Activated T-helper 2 cell treated with anti-CD3 and anti-CD28 coated beads, Interferon-gamma antibody, Interleukin-2, Interleukin-4, amounts not matched to agents 10 μg/mL and 5 μg/mL and 100 μg/mL, durations not matched to agents 14 hours and 24 hours and 36 hours (primary cell): ENCODE measurements at places on chromosomes 6 and 20.

- peak; percentile 62 for DNase-seq
Observed at GRCh38 chr20:31674895-31675827, 37.4 kb downstream of the COX4I2 start.

GRCh38 chr6:30061858-30062458 is 893 bp downstream of the POLR1H start:
- DNase-seq, result no peak

DNA sequence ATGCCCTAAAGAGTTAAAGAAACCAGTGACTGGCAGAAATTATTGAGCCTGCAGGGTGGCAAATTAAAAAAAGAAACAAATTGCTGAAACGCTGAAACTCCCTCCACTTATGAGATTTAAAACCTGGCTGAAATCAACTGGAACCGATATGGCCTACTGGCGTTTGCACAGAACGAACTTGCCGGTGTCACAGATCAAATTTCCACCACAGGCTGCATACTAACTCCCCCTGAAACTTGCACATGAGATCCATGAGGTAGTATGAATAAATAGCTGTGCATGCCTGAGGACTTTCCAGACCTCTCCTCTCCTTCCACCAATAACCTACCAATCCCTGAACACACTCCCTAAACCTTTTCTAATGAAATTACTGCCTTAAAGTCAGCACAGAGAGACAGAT is 150.4 kb downstream of the RNGTT start:
- no peak for DNase-seq

GRCh38 chr20:21398109-21399004 is 1.0 kb upstream of the NKX2-4 start:
- no peak for DNase-seq

- no peak for DNase-seq
Observed at GRCh38 chr6:15362274-15363160, 116.6 kb downstream of the JARID2 start.

GRCh38 chr6:150510576-150510975 is 89.1 kb upstream of the PLEKHG1 start:
- DNase-seq, result no peak

- no peak for DNase-seq
Observed at GRCh38 chr6:129635396-129636130, 74.4 kb downstream of the ARHGAP18 start.

DNA sequence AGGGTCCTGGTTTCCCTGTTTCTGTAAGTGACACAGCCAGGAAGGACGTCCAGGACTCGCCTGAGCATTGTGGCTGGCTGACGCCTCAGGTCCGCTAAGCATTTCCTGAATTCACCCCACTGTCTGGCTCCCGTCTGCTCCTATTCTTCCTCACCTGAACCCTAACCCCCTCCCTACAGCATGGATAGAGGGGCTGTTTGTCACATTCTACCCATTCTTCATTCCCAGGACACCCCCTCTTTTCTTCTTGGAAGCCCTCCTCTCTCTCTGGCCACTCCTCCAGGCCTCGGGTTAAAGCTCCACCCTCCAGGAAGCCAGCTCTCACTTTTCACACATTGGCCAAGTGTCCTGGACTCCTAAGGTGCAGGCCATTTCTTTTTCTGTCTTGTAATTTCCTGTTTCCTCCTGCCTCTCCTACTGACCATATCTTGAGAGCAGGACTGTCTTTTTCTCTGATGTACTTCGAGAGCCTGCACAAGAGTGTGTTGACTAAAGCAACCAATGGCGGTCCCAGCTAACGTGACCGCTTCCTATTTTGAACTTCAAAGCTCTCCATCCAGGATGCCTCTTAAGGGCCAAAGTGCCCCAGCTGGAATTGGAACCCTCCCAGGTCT is 24.2 kb upstream of the MYMX start:
- DNase-seq, result no peak

- no peak for DNase-seq
Observed at GRCh38 chr6:63441266-63441956, 121.6 kb upstream of the LGSN start.

- no peak for DNase-seq
Observed at GRCh38 chr6:118529756-118530155, 18.3 kb upstream of the PLN start.

GRCh38 chr20:41183391-41183790 is 46.0 kb downstream of the PLCG1 start:
- DNase-seq, result no peak

GRCh38 chr20:16485401-16485800 is 87.8 kb downstream of the KIF16B start:
- no peak for DNase-seq

DNA sequence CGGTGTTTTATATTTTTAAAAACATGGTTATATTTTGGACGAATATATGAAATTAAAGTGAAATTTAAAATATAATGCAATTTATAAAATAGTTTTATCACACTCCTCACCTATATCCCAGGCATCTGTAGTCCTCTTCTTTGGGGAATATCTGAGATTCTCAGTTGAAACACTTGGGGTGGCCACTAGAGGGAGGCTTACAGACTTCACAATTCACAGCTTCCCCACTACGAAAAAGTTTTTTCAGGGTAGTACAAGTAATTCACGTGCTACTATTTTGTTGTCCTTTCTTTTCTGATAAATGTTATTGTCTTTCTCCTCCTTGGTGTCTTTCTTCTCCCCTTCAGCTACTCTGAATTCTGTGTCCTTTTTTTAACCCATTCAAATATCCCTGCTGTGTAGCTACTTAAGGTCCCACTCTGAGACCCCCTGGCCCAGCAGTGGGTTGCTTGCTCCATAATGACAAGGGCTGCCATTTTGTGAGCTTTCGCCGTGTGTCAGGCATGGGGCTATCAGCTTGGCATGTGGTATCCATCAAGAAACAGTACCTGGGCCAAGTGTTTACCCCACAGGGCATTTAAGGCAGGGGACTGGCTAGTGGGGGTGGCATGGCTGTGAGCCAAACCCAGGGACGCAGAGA is 43.6 kb upstream of the PHACTR3 start:
- DNase-seq, result no peak

- no peak for DNase-seq
Observed at GRCh38 chr6:14981960-14982359, 263.9 kb upstream of the JARID2 start.

DNA sequence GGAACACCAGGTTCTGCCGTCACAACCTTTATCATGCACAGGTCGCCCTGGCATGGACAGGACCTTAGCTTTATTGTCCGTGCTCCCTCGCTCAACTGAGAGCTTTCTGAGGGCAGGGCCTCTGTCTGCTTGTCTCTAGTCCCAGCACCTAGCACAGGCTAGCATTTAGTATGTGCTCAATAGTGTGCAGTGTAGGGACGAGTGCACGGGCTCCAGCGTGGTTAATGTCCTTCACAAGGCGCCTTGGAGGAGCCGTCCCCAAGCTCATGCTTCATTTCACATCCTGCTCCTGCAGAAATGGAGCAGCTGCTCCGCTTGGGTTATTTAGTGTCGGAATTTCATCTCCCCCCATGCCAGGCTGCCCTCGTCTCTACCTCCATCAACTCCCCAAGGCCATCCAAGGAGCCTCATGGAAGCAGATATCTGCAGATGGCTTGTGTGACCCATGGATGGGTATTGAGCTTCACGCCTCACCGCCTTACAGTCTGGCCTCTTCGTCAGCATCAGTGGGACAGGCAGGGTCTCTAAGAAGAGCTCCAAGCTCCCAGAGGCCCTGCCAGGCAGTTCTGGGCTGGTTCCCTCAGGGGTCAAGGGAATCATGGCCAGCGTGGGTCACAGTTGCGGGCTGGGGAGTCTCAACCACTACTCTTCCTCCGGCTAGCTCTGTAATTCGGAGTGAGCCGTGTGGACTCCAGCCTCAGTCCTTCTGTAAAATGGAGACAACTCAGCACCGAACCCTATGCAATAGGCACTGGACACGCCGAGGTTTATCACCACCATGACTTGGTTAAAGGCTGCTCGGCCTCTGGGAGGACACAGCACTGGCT is 60.8 kb upstream of the APCDD1L start:
- no peak for DNase-seq

- DNase-seq, result no peak
Observed at GRCh38 chr6:6712449-6713403, 124.2 kb downstream of the LY86 start.

GRCh38 chr6:145063091-145063490 is 672.2 kb downstream of the EPM2A start:
- no peak for DNase-seq

GRCh38 chr6:169141671-169142537 is 111.7 kb downstream of the THBS2 start:
- no peak for DNase-seq

GRCh38 chr6:63685446-63686379 is 50.1 kb downstream of the PHF3 start:
- no peak for DNase-seq

DNA sequence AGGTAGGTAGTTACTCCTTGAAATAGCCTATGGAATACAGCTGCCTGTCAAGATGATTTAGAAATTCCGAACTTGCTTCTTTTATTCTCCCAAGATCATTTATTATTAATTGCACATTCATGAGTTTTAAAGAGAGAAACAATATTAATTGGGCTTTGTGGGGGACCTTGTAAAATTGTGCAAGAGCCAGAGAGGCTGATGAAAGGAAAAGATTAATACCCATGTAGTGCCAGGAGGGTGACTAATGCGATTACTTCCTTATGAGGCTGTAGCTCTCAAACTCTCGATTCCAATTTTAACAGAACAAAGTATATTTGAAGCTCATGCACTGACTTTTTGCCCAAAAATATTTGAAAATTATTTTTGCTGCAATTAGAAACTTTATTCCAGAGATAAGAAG is 423.8 kb upstream of the ID4 start:
- DNase-seq, result no peak

DNA sequence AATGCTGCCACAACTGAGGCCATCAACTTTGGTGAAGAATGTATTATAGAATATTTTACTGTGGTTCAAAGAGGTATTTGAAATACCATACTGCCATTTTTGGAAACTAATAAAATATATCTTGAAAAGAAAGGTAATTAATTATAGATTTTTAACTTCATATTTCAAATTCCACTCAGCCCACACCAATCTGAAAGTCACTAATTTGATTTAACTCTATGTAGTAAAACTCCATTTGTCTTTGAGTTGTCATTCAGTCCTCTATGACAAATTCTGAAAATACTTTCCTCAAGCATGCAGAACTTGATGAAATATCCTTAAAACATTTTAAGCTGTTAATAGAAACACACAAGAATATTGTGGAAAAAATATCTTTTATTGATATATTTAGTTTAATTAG is 1196.7 kb upstream of the CITED2 start:
- DNase-seq, result no peak

DNA sequence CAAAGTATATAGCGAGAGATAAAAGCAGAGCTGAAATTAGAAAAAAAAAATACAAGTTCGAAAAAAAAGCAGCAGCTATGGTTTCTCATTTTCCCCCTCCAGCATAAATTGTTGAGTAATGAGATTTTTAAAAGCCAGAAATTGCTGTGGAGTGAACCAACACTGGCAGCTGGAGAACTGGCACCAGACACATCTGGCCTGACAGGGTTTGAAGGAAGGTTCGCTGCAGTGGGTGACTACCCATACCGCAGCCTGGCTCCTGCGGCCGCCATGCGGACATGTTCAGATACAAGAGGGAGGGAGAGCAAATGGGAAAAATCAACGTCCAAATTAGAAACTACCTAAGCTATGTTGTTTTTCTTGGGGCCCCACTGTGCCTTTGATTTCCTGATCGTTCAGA is 3.3 kb downstream of the APCDD1L start:
- no peak for DNase-seq

DNA sequence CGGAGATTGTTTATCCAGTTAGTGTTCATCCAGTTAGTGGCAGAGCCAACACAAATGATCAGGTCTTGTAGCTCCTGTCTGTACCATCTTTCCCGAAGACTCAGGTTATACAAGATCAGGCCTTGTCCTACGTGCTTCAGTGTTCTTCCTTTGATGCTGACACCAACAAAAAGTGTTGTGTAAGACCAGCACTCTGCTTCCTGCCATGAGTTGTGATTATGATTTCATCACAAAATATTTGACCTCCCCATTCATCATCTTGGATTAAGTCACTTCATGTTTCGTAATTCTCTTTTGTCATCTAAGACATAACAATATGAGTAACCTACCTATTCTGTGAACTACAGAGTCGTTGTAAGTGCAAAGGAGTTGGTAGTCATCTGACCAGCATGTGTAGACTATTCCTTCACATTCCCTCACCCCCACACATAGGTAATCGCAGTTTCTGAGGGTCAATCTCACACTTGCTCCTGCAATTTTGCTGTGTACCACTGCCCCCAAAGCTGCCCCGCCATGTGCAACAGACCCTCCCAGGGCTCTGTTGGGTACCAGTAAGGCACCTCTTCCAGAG is 135.6 kb upstream of the SLC22A23 start:
- DNase-seq, result no peak

DNA sequence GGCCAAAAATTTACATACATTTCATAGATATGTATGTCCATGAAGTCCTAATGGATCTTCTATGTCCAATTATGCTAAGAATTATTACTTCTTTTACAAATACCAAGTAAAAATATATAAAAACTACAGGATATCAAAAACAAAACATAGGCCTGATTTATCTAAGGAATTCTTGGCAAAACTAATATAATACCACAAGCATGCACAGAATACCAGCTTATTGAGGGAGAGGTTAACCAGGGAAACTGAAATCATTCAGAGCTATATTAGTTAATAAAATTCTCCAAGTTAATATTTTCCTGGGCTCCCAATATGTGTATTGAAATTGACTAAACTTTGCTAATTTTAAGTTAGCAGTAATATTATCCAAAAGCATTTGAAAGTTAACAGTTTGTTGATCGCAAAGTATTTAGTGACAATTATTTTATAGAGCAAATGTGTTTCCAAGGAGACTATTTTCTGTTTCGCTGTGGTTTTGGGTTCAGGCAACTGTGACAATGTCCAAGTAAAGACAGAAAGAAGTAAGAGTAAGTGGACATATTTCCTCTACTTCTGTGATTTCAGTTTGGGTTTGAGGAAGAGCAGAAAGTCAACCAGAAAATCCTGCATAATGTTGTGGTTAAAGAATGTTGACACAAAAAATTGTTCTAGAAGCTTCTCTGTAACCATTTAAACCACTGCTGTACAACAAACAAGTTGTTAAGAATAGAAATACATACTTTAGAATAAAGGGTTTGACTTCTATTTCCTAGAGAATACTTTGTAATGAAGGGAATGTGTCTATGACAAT is 167.4 kb downstream of the COL21A1 start:
- no peak for DNase-seq

DNA sequence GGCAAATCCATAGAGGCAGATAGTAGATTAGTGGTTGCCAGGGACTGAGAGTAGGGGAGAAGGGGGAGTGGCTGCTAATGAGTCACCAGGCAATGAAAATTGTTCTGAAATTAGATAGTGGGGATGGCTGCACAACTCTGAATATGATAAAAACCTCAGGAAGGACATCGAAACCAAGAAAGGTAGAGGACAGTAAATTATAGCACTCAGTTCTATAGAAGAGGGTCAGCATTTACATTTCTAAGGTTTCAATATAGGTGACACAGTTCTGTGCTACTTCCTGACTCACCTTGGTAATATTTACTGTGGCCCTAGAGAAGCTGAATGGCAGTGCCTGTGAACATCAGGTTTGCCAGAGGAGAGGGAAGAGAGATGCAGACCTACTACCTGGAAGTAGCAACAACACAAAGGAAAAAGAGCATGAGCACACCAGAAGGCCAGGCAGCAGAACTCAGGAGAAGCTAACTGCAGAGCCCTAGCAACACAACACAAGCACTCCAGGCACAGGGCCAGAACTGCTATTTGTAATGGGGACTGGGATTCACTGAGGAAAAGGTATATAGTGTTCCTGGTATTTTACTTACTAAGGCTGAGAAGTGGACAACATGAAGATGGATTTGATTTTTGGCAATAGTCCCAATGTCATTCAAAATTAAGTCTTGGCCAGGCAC is 75.9 kb downstream of the PLCG1 start:
- DNase-seq, result no peak

GRCh38 chr20:54572665-54573435 is 97.5 kb downstream of the DOK5 start:
- no peak for DNase-seq
